NCI-H345 (cell line): ENCODE measurements at places on chromosomes 16 and 17.

- no peak for DNase-seq
Observed at GRCh38 chr17:12987120-12987519, 30.7 kb downstream of the ELAC2 start.

- DNase-seq = peak; percentile 60
Observed at GRCh38 chr16:4273858-4274311, 1.1 kb upstream of the TFAP4 start.

DNA sequence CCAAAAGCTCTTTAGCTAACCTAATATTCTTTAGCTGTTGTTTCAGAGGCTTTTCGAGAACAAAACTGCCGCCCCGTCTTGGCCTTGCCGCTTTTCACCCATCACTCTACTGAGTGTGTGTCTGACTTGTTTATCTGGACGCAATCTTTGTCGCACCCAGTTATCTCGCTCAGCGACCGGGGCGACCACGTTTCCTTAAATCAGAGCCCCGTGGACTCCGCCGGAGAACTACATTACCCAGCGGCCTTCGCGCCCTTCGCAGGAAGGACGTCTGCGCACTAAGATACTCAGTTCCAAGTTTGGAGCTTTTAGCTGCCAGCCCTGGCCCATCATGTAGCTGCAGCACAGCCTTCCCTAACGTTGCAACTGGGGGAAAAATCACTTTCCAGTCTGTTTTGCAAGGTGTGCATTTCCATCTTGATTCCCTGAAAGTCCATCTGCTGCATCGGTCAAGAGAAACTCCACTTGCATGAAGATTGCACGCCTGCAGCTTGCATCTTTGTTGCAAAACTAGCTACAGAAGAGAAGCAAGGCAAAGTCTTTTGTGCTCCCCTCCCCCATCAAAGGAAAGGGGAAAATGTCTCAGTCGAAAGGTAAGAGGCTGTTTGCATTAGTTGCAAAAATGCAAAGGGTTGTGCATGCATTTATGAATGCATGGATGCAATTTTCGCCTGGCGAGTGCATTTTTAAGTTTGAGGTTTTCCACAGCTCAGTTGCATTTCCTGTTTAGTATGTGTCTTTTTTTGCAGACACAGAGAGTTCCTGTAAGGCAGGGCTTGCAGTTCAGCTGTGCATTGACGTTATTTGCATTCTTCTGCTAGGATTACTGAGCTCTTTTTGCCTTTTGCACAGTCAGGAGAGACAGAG is at the start of gene MAP2K6:
Gene MAP2K6 (plus strand): TSS at position 290 of the 867 bp plus-strand sequence. CDS start 288 bp downstream, at position 578.
- peak; percentile 70 for DNase-seq

DNA sequence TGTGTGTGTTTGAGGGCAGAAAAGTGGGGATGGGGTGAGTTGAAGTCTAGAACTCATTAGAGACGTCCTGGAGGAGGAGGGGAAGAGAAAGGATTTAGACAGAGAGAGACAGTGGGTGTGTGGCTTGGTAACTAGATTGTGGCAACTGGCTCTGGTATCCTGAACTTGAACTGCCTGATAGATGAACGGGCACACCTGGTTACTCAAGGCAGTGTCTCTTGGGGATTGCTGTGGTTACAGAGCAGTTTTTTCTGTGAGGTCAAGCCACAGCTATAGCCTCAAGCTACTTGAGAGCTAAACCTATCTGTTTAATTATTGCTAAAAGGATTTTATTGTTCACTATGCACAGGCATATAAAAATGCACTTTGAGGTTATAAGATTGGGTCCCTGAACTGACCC is 29.8 kb upstream of the MYH2 start:
- DNase-seq = no peak

DNA sequence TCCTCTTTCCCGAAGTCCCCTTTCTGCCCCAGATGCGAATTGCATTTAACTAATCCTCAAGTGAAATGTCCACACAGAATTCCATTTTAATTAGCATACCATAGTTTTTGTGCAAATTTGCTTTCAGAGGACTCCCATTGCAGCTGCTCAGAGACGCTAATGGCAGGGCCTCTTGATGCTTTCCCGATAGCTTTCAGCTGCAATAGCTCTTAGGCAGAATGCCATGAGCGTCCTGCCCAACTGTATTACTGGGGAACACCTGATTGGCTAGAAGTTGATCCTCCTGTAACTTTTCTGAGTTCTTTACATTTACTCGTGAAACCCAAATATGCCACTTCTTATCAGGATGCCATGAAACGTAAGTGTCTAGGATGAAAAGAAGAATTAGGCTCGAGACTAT is 203.0 kb downstream of the UTP18 start:
- DNase-seq = no peak

GRCh38 chr16:7390974-7391373 is 58.3 kb downstream of the RBFOX1 start:
- no peak for DNase-seq

- peak; percentile 74 for DNase-seq
Observed at GRCh38 chr16:85523602-85524364, 89.3 kb upstream of the GSE1 start.

GRCh38 chr17:80912476-80912875 is 79.2 kb upstream of the CHMP6 start:
- DNase-seq = no peak

- no peak for DNase-seq
Observed at GRCh38 chr16:78566397-78567073, 467.1 kb downstream of the WWOX start.

DNA sequence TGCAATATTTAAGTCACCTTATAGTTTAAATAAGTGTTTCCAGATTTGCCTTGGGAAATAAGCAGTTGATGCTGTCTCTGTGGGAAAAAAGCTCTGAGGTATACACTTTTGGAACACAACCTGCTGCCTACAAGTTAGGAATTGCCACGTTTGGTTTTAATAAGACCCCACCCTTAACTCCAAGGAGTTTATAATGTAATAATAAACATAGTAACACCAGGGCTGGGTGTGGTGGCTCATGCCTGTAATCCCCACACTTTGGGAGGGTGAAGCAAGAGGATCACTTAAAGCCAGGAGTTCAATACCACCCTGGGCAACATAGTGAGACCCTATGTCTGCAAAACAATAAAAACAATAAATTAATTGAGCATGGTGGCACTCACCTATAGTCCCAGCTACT is 15.9 kb upstream of the SMG1 start:
- DNase-seq = no peak

DNA sequence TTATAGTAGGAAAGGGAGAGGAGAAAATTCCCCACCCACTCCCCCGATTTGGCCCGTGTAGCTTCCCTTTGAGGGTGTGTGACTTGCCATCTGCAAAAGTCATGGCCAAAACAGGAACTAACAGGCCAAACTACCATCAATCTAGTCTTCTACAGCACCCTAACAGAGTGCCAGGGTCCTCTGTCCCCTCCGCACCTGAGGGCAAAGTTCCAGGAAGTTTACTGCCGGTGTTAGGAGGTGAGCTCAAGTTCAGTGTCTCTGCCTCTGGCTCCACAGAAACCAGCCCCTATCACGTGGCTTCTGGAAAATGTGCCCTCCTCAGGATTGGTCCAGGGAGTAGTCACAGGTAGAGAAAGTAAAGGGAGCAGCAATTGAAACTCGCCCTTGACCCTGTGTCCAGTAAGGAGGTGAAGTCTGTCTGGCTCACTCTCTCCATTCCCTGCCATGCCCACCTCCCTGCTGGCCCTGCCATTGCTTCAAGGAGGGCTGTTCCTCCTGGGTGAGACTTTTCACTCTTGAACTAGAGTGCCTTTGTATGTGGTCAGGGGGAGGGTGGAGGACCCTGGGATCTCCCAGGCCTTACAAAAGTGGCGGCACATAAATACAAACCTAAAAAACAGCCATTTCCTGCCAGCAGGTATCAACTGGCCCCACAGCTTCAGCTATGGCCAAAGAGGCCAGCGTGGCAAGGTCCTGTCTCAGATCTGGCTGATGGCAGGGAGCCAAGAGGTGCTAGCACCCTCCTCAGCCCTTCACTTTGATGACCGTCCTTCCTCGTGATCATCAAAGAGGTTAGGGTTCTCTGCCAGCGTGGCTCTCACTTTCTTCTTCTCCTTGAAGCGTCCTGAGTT is 5.3 kb downstream of the PRR15L start:
- DNase-seq = no peak

DNA sequence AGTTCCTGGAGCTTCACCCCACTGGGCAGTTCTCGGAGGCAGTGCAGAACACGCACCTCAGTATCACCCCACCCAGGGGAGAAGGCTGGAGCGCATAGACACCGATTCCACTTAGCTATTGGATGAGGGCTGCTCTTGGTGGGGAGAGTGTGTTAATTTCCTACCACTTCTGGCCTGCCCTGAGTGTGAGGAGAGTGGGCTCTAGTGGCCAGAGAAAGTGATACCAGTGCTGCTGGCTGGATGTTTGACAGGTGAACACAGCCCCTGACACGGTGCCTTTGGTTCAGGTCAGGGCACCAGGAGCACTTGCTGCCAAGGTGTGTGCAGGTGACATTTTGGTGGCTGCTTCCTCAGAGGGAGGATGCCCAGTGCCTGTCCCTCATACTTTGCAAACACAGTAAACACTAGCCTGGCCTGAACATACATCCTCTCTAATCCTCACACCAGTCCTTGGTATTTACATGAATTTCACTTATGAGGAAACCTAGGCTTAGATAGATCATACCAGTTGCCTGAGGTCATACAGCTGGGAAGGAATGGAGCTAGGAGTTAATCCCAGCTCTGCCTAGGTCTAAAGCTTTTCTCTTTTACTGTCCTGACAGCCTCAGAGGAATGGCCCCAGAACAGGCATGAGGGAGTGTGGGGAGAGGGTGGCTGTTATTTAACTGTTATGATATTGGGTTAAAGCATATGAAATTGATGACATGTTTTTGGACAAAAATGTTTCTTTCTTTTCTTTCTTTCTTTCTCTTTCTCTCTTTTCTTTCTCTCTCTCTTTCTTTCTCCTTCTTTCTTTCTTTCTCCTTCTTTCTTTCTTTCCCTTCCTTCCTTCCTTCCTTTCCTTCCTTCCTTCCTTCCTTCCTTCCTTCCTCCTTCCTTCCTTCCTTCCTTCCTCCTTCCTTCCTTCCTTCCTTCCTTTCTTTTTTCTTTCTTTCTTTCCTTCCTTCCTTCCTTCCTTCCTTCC is 21.0 kb upstream of the ITGAX start:
- DNase-seq = peak; percentile 20

DNA sequence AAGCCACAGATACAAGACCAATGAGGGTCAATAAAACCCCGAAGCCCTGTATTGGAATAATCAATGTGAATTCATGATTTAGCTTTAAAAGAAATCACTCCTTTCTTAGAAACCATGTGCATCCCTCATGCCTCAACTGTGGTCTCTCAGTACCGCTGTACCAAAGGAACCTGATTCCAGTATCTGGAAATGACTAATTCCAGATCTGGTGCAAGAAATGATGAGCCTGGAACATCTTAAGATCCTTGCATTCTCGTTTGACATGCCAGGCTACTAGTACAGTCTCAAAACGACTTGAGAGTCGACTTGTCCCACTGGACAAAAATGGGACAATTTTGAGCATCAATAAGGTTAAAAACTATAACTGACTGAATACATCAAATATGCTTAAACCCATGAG is 21.2 kb downstream of the USP31 start:
- no peak for DNase-seq

DNA sequence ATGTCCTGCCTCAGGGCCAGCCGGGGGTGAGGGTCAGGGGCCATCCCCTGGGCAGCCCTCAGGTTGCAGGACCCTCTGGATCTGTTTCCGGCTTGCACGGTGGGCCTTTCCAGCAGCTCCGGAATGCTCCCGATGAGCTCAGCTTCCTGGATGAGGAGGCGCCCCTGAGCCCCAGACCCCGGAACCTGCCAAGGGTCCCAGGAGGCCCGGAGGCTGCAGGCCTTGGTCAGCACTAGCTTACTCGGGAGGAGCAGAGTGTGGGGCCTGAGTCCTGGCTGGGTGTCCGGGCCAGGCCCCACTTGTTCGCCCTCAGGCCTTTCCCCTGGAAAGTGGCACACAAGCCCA is 7.6 kb upstream of the C1QTNF8 start:
- DNase-seq = no peak

GRCh38 chr16:56116577-56116964 is 74.7 kb upstream of the GNAO1 start:
- no peak for DNase-seq

GRCh38 chr16:52953215-52953614 is 99.5 kb downstream of the CHD9NB start:
- no peak for DNase-seq

DNA sequence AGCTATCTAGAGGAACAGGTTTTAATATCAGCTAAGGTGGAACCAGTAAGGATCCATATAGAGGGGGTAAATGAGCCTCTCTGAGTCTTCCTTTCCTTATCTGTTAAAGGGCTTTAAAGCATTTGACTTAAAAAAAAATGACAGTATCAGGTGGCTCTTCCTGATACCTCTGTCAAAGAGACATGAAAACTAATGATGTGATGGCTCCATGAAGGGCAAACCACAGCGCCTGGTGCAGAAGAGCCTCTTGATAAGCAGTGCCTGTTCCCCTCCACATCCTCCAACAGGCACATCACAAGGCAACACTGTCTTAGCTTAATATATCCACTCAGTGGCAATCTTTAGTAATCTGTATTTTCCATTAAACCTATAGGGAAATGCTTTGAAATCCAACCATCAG is 68.9 kb downstream of the USP31 start:
- no peak for DNase-seq

DNA sequence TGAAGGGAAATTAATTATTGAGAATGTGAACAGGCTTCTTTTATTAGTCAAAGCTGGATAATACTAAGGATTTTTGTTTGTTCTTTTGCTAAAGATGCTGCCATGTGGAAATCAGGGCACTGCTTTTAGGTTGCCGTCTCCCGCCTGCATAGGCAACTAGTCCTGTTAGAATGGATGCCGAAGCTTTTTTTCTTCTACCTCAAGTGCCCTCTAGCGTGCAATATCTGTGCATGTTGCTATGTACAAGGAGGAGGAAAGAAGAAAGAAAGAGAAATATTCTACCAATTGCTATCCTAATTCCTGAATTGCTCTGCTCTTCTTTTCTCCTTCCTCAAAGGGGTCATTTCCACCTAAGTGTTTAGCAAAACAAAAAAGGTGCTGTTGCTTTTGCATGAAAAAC is 5.2 kb upstream of the CDH8 start:
- DNase-seq = no peak

GRCh38 chr16:29912087-29912486 is 11.8 kb downstream of the ASPHD1 start:
- DNase-seq = no peak

GRCh38 chr17:3527896-3528295 is 29.7 kb downstream of the TRPV3 start:
- no peak for DNase-seq

DNA sequence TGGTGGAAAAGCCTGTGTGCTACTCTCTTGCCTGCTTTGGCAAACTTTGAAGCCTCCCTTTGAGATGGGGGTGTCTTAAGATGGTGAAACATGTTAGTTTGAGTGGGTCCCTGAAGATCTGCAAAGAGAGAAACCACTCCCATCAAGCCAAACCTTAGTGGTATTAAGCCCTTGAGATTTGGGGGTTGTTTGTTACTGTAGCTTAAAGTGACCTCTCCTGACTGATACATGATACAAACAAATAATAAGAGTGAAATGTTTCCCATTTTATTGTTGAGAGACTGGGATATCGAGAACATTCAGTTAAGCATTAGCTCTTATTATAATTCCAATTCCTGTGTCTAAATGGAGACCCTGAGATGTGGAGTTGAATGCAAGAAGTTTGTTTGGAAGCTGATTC is 63.1 kb downstream of the NT5M start:
- DNase-seq = no peak

GRCh38 chr16:3952737-3953131 is 72.2 kb upstream of the CREBBP start:
- no peak for DNase-seq

- no peak for DNase-seq
Observed at GRCh38 chr17:56793531-56793930, 40.2 kb downstream of the C17orf67 start.
